ENCODE measurements at places on chromosomes 7 and 10.

- DNase-seq = no peak
Measured at GRCh38 chr7:109343678-109344077, 774.0 kb downstream of the DNAJB9 start.

DNA sequence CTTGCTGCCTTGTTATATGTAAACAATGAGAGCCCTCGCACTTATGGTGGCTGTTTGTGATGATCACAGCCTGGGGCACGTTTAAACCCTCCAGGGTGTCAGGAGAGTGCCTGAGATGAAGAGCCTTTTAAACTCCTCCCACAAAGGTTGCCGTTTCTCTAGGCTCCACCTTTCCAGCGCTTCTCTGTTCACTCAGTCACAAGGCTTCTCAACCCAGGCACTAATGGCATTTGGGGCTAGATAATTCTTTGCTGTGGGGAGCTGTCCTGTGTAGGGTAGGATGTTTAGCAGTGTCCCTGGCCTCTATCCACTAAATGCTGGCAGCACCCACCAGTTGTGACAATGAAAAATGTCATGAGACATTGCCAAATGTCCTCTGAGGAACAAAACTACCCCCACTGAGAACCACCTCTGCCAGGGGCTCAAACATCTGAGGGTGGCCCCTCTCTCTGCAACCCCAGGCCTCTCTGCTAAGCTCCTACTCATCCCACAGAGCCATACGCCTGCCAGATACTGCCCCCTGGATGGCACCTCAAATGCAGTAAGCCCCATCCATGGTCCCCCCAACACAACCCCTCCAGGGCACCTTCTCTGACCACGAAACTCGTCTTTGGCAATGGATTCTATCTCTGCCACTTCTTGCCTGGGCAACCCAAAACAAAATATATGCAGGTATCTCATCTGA is 144.3 kb upstream of the ZMIZ1 start:
- DNase-seq = no peak

- no peak for DNase-seq
Measured at GRCh38 chr10:96896884-96897589, 64.9 kb downstream of the LCOR start.

- DNase-seq = no peak
Measured at GRCh38 chr7:25389489-25390106, 161.3 kb upstream of the NPVF start.

DNA sequence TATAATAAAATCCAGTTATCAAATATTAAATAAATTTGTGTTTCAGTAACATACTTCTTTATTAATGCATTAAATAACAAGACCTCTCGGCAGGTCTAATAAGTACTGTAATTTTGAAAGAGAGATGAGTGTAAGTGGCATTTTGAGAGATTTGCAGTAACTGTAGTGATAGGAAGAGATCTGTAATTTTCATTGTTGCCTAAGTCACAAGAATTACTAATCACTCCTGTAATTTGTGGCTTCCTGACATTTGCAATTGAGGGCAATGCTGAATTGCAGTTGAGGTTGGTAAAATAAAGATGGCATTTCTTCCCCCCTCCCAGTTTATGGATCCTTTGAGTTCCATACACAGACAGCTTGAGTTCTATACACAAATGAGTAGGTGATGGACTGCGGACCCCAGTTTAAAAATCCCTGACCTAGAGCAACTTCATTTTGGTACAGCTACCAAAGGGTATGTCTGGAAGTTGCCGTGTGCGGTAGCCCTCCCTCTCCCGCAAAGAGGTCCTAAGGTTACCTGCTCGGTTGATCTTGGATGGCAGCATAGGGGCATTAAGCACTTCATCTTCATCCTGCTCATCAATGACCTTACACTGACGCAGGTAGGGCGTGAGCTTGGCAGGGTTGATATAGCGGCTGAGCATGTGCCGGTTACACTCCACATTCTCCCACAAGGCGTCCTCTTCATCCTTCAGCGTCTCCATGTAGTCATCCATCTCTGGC is 96.4 kb downstream of the CARD11 start:
- DNase-seq = no peak

- no peak for DNase-seq
Measured at GRCh38 chr7:115230882-115231571, 309.1 kb downstream of the MDFIC start.

GRCh38 chr7:151388430-151388829 is 21.4 kb downstream of the WDR86 start:
- DNase-seq = no peak

DNA sequence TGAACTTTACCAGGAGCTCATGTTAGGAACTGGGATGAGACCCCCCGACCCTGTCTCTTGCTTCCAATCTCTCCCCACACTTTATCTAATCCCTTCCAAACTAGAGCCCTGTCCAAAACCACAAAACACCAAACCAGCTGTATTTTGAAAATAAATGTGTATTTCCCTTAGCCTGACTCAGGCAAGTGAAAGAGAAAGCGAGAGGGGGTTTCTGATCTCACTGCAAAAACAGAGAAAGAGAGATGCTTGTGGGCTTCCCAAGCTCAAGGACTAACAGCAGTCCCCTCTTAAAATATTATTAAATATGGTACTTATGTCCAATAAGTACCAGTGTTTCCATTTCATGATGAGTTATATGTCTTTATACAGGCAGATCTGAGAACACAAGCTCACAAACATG is 122.0 kb downstream of the AGMO start:
- DNase-seq = no peak

- DNase-seq = no peak
Measured at GRCh38 chr10:125023255-125023654, 81.3 kb downstream of the ZRANB1 start.

DNA sequence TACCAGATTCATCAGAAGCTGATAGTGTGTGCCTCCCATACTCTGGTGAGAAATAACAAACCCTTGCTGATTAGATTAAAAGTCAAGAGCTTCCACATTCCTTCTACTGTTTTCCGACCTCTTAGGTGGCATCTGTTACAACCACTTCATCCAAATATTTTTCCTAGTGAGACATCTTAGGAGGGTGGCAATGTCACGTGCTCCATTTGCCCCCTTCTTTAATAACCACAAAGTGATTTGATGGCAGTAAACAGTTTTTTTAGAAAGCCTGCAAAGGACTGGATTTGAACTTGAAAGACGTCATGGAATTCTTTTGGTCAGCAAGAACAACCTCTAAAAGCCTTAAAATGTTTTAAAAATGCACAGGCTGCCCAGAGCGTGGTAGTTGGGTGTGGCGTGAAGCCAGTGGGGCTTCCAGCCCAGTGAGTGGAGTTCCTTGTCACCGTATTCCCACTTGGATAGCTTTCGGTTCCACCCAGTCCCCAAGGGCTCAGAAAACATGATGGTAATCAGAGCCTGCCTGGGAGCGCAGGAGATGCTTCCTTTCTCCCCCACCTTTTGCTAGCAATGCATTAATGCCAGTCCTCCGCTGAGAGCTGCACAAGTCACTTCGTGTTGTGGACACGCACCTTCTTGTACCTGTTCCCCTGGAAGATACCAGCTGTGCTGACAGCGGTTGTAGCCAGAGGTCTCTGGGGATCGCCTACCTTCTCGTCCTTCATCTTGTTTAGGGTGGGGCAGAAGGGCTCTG is 256.4 kb downstream of the KIAA1217 start:
- DNase-seq = no peak

DNA sequence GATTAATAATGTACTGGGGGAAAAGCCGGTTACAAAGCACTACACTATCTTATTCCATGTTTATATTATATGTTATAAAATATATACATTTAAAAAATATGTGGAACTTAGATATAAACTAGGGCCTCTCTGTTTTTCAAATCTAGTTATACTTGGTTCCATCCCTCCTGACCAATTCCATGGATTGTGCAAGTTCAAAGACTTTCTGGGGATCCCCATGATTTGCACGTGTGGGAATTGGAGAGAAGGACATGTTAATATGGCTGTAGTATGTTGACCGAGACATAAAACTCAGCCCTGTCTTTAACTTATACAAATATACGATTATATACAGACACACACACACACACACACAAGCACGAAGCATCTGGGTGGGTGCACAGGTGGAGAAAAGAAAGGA is 18.8 kb upstream of the ECHDC3 start:
- DNase-seq = no peak

DNA sequence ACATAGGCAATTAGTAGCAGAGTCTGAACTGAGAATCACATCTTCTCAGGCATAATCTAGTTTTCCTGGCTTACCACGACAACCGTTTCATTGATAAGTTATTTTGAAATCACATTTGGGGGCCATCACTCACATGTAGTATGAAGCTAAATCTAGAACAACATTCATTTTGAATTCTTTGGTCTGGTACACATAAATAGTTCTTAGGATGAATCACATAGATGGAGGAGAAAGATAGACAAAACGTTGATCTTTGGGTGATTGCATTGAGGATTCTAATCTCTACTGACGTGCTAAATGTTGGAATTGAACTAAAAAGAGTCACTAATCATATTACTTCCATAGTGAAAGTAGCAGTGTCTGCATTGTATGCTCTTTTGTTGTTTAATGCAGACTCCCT is 1022.6 kb downstream of the LRMDA start:
- DNase-seq = no peak

DNA sequence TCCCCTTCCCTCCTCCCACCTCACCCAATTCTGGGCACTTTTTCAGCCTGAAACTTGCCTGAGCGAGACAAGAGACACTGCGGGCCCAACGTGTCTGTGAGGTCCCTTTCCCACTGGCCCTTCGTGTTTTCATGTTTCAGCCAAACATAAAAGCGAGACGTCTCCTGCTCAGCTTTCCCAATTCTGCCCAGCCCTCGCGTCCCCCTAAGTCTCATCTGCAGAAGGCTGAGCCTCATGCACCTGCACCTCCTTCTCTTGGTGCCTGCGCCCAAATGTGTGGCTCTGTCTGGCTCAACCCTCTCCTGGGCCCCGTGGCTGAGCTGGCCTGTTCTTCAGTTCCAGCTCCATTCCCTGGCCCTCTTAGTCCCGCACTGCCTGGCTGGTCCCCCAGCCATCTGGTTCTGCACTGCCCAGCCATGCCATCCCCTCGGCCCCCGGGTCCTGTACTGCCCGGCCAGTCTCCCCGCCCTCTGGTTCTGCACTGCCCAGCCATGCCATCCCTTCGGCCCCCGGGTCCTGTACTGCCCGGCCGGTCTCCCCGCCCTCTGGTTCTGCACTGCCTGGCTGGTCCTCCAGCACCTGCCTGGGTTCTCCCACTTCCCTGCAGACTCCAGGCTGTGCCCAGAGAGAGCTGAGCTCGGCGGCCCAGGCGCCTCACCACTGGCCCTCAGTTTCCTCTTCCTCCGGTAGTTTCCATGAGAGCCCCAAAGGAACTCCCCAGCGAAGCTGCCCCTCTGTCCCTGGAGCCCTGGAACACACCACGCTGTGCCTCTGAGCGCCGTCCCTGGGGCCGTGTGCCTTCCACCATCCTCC is 224.1 kb downstream of the DNAJB6 start:
- no peak for DNase-seq

- DNase-seq = no peak
Measured at GRCh38 chr10:44425466-44425865, 40.6 kb upstream of the CXCL12 start.

DNA sequence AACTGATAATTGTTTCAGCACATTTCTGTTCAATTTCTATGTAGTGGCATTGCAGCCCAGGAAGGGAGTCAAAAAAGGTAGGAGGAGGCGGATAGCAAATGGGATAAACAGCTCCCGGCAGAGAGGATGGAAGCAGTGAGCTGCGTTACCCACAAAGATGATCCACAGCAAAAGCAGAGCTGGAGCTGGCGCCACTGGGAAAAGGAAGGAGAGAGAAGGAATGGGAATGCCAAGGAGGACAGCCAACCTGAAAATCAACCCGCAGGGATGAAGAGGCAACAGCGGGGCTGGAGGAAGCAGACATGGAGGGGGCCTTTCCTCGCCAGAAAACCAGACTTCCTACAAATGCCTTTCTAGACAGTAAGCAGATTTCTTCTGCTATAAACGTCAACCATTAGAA is 82.7 kb upstream of the ADAM12 start:
- no peak for DNase-seq

DNA sequence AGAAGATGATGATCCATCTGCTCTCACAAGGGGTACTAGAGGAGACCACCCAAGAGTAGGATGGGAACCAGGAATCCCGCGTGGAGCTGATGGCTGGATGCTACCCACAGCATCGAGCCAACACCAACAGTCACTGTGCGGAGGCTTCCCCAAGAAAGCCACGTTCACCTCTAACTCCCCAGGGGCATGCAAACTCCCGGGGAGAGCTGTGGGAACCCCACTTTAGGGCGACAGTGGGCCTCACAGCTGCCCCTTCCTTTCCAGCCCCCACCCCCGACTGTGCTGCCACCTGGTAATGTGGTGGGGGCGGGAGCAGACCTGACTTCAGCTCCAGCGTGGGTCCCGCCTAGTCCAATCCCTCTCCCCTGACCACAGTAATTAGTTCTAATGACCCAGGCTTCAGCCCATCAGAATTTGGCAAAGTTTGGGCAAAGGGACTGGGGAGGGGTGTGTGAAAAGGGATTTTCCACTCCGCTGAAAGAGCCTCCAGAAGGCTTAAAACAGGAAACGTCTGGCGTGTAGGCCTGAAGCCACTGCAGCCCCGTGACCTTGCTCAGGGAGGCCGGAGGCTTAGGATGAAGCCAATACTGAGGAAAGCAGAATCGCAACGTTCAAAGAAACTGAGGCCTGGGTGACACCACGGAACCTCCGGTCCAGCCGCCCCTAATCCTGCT is 20.3 kb downstream of the ASB13 start:
- DNase-seq = no peak

GRCh38 chr10:68223535-68224165 is 8.3 kb downstream of the ATOH7 start:
- DNase-seq = no peak

- no peak for DNase-seq
Measured at GRCh38 chr7:13231216-13231615, 543.8 kb downstream of the ARL4A start.

DNA sequence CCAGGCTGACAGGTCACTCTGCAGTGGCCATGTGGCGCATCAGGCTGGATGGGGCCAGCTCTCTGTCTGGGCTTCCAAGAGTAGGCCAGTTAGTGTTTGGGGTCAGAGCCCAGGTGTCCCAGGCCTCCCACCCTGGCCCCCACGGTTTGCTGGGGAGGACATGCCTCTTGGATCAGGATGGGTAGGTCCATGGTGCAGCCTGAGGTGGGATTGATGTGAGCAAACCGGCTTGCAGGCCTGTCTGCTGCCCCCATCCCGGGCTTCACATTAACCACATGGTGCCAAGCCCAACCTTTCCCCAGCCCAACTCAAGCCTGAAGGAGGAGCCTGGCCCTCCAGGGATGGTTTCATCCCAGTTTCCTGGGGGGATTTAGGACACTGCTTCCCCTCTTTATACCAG is 39.2 kb downstream of the LDB3 start:
- no peak for DNase-seq

GRCh38 chr10:635088-635861 is 54.2 kb downstream of the DIP2C start:
- no peak for DNase-seq

GRCh38 chr7:50695026-50695425 is 87.7 kb downstream of the GRB10 start:
- DNase-seq = no peak

DNA sequence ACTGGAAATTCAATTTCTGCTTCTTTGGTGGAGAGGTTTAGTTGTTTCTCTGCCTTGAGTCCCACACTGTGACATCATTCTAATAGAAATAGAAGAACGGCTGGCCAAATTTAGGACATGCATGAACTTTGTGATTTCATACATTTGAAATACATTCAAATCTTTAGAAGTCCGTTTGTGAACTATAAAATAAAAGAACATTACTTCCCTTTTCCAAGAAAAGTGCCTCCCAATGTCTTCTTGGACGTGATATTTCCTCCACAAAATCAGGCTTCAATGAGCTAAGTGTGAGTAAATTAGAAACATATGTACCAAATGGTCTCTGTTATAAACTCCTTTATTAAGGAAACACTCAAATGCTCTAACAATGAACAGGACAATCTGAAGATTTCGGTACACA is 314.5 kb upstream of the AKR1E2 start:
- no peak for DNase-seq

GRCh38 chr7:105712877-105713276 is 131.6 kb upstream of the EFCAB10 start:
- no peak for DNase-seq

Data from stimulated activated CD4-positive, alpha-beta T cell treated with anti-CD3 and anti-CD28 coated beads, TNF-alpha, amount 100 ng/mL, for 48 hours (primary cell).